ENCODE measurements at places on chromosomes 2 and 18.
A peak's percentile ranks its signal among the peaks of the same experiment; 100 is the strongest.

GRCh38 chr2:121284463-121285449 lies at the start of gene TFCP2L1:
TFCP2L1 (minus strand) TSS chr2:121285202; CDS start chr2:121285109, 93 bp downstream.
- peaks cover 20% of the 10 kb centered on the region for H3K4me1 ChIP-seq
- H3K36me3 ChIP-seq = peaks cover 1% of the 10 kb centered on the region
- peak within 1 kb of the TSS; percentile 37 for H3K27ac ChIP-seq
- H3K4me3 ChIP-seq = peak within 1 kb of the TSS; percentile 65

GRCh38 chr2:160022162-160022561 lies 40.3 kb downstream of the PLA2R1 start:
- H3K27ac ChIP-seq = no peak overlapping the region
- H3K27me3 ChIP-seq = no peaks in the 10 kb centered on the region
- H3K36me3 ChIP-seq = no peaks in the 10 kb centered on the region
- H3K4me3 ChIP-seq = no peak overlapping the region

- DNase-seq = no peak
- H3K4me1 ChIP-seq = peaks cover 50% of the 10 kb centered on the region
- no peak overlapping the region for H3K27ac ChIP-seq
- H3K36me3 ChIP-seq = peaks cover 55% of the 10 kb centered on the region
Observed at GRCh38 chr2:207093234-207093633, 72.5 kb downstream of the KLF7 start.

- no peak overlapping the region for H3K27ac ChIP-seq
- no peaks in the 10 kb centered on the region for H3K27me3 ChIP-seq
Observed at GRCh38 chr2:216059233-216059834, 22.3 kb downstream of the PECR start.

- DNase-seq = no peak
- no peak overlapping the region for H3K4me3 ChIP-seq
Observed at GRCh38 chr18:62812242-62812641, 96.9 kb downstream of the PHLPP1 start.

DNA sequence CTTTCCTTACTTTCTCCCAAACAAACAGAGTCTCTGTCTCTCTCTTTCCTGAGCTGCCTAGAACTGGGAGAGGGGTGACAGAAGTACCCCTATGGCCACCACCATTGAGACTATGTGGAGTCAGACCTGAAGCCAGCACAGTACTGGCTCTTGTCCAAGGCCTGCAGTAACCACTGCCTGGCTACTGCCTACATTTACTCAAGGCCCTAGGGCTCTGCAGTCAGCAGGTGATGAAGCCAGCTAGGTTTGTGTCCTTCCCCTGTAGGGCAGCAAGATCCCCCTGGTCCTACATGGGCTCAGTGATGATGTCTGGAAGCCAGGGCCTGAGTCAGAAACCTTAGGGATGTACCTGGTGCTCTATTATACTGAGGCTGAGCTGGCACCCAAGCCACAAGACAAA lies 12.2 kb downstream of the MYO3B start:
- H3K36me3 ChIP-seq = no peaks in the 10 kb centered on the region
- no peaks in the 10 kb centered on the region for H3K4me1 ChIP-seq
- no peak overlapping the region for H3K4me3 ChIP-seq
- H3K27me3 ChIP-seq = peaks cover 22% of the 10 kb centered on the region

- H3K36me3 ChIP-seq = no peaks in the 10 kb centered on the region
- H3K27me3 ChIP-seq = no peaks in the 10 kb centered on the region
- no peak for DNase-seq
- no peak overlapping the region for H3K27ac ChIP-seq
Observed at GRCh38 chr2:127404466-127405254, 13.6 kb upstream of the PROC start.

DNA sequence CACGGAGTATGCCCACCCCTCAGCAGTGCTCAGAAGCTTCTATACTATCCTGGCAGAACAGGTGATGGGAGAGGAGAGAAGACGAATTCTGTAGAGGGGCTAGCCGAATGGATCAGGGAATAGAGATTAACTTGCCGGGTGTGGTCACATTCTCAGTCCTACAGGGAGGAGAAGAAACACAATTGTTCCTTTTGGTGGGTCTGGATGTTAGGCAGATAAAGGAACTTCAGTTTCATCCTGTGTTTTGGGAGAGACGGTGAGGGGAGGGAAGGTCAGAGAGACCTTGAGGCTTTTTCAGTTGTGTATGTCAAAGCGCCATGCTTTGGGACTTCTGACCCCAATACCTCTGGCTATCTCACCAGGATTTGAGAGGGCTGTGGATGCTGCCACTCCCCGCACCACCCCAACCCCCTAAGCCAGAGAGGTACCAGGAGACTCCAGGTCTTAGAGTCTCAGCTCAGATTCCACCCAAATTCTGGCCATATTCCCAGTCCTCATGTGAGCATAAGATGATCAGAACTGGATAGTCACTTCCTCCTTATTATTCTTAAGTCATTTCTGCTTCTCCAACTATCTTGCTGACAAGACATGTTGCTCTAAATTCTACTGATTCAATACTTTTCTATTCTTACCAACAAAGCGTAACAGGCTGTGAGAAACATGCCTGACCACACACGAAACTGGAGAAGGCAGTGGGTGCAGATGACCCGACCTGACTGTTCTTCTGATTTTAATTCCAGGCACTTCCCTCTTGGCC lies 2.3 kb upstream of the TMEM37 start:
- H3K27me3 ChIP-seq = peaks cover 71% of the 10 kb centered on the region
- H3K4me1 ChIP-seq = peaks cover 18% of the 10 kb centered on the region
- no peak overlapping the region for H3K27ac ChIP-seq
- no peak for DNase-seq

DNA sequence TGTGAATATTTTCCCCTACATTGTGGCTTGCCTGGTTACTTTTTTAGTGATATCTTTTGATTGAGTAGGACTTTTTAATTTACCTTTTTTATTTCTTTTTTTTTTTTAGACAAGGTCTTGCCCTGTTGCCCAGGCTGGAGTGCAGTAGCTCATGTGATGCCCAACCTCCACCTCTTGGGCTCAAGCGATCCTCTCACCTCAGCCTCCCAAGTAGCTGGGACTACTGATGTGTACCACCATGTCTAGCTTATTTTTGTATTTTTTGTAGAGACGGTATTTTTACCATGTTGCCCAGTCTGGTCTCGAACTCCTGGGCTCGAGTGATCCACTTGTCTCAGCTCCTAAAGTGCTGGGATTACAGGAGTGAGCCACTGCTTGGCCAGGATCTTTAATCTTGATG lies 25.3 kb downstream of the EML4 start:
- peaks cover 15% of the 10 kb centered on the region for H3K36me3 ChIP-seq
- H3K4me1 ChIP-seq = peaks cover 72% of the 10 kb centered on the region
- H3K4me3 ChIP-seq = no peak overlapping the region
- no peak for DNase-seq

- H3K4me1 ChIP-seq = peaks cover 29% of the 10 kb centered on the region
- DNase-seq = no peak
- no peaks in the 10 kb centered on the region for H3K27me3 ChIP-seq
- H3K4me3 ChIP-seq = no peak overlapping the region
- H3K36me3 ChIP-seq = no peaks in the 10 kb centered on the region
Observed at GRCh38 chr2:101690547-101691152, 6.9 kb upstream of the MAP4K4 start.

GRCh38 chr18:26121476-26121875 lies 12.2 kb upstream of the PSMA8 start:
- peaks cover 6% of the 10 kb centered on the region for H3K4me1 ChIP-seq
- no peak overlapping the region for H3K27ac ChIP-seq
- H3K27me3 ChIP-seq = peaks cover 6% of the 10 kb centered on the region
- no peaks in the 10 kb centered on the region for H3K36me3 ChIP-seq
- no peak for DNase-seq
- no peak overlapping the region for H3K4me3 ChIP-seq

- peaks cover 3% of the 10 kb centered on the region for H3K27me3 ChIP-seq
- no peak overlapping the region for H3K4me3 ChIP-seq
- no peak overlapping the region for H3K27ac ChIP-seq
- H3K36me3 ChIP-seq = no peaks in the 10 kb centered on the region
Observed at GRCh38 chr2:68282811-68283418, 30.6 kb upstream of the PPP3R1 start.

- no peak overlapping the region for H3K4me3 ChIP-seq
- peaks cover 6% of the 10 kb centered on the region for H3K36me3 ChIP-seq
- H3K27me3 ChIP-seq = no peaks in the 10 kb centered on the region
- peaks cover 11% of the 10 kb centered on the region for H3K4me1 ChIP-seq
- H3K27ac ChIP-seq = no peak overlapping the region
- no peak for DNase-seq
Observed at GRCh38 chr2:165952085-165952484, 1.5 kb downstream of the TTC21B start.

DNA sequence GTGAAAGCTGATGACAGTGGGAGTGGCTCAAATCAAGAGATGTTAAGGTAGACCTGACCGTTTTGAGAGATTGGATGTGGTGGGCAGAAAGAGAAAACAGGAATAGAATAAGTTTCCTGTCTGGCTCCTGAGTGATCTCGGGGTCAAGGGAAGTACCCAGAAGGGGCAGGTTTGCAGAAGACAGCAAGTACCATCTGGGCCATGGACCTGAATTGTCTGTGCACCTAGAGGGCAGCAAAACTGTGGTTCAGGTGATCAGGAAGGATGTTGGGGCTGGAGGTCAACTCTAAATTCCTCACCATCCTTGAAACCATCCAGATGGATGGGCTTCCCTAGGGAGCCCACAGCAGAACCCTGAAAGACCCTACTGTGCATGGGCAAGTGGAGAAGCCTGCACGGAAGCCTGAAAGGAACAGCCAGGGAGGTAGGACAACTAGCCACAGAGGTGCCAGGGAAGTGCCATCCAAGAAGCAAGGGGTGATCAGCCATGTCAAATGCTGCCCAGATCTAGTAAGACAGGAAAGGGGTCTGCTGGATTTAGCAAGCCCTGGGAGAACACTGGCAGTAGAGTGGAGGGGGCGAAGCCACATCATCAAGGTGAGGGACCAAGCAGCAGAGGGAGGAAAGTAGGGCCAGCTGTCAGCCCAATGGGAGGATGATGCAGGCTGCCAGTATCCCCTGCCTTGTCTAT lies 8.0 kb downstream of the TEX261 start:
- no peak overlapping the region for H3K27ac ChIP-seq
- no peak for DNase-seq
- peaks cover 37% of the 10 kb centered on the region for H3K36me3 ChIP-seq
- no peak overlapping the region for H3K4me3 ChIP-seq

DNA sequence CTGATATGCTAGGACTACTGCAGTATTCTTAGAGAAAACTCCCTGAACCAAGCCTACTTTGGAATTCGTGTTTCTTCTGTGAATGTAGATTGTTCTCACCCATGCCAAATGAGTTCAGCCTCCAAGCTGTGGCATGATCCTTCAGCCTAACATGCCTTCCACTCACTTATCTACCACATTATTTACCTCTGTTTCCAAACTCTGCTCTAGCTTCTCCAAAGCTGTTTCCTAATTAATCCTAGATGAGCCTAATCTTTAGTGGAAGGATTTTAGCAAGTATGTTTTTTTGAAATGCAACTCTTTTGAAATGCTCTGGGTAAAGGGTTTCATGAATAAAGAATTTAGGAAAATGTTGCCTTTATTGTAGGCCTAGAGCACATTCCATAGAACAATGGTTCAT lies 152.9 kb upstream of the MMADHC start:
- no peak overlapping the region for H3K27ac ChIP-seq
- no peaks in the 10 kb centered on the region for H3K36me3 ChIP-seq
- DNase-seq = no peak
- H3K27me3 ChIP-seq = no peaks in the 10 kb centered on the region

- peaks cover 14% of the 10 kb centered on the region for H3K27me3 ChIP-seq
- H3K36me3 ChIP-seq = no peaks in the 10 kb centered on the region
- peak overlapping the region; percentile 93 for H3K4me3 ChIP-seq
- no peaks in the 10 kb centered on the region for H3K4me1 ChIP-seq
- no peak for DNase-seq
Observed at GRCh38 chr2:28565720-28566295, 69.9 kb downstream of the PLB1 start.

GRCh38 chr2:86056590-86057331 lies 48.9 kb downstream of the POLR1A start:
- H3K27ac ChIP-seq = no peak overlapping the region
- H3K36me3 ChIP-seq = peaks cover 74% of the 10 kb centered on the region

Measured in stimulated activated naive B cell treated with anti-CD40 and anti-IgM and Interleukin-4, amounts not matched to agents 10 μg/mL and 1 μg/mL and 100 μg/mL, for 72 hours (primary cell).